ENCODE measurements at places on chromosomes 1 and 21.

DNA sequence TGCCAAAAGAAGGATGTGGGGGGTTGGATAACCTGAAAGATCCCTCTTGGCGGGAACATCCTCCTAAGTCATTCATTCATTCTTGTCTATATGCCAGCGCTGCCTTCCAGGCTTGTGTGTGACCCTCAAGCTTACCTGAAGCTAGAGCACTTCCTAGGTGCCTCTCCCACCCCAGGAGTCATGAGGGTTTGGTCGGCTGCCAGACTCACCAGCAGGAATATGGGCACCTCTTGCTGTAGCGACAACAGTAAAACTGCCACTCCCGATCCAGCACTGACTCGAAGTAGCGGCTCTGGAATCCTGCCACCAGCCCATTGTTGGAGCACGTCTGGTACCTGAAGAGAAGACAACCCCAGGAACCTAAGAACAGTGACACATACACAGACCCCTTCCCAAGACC lies 15.0 kb downstream of the DPT start:
- no peak for DNase-seq

GRCh38 chr1:173171152-173171551 lies 36.0 kb downstream of the TNFSF4 start:
- no peak for DNase-seq

DNA sequence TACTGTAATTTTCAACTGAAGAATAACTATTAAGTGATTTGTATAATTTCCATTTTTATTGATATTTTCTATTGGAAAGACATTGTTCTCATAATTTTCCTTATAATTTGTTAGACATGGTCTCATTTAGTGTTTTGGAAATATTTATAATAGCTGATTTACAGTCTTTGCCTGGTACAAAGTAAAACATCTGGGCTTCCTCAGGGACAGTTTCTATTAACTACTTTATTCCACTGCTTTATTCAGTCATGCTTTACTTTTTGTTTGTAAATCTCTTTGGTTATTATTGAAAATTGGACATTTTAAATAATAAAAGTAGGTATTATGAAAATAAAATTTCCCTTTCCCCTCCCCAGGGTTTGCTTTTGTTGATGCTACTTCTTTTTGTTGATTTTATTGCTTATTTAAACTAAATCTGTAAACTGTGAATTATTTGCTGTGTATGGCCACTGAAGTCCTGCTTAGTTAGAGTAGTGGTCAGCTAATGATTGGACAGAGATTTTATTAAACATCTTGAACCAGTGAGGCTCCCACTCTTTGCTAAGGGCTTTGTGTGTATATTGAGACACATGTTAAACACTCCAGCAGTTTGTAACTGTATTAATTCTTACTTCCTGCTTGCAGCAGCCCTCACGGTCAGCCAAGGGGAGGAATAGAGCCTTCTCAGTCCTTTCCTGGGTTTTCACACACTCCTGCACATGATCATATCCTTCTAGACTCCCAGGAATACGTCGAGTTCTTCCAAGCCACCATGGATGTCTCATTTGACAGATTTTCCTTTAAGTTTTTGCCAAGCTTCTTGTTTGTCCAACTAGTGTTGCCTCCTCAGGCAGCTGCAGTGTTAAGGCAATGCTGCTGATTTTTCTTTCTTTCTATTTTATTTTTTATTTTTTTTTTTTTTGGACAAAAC lies 994.6 kb upstream of the PRMT6 start:
- DNase-seq: no peak

GRCh38 chr1:158445376-158445775 lies 16.3 kb upstream of the OR10K1 start:
- DNase-seq: no peak

GRCh38 chr21:42147386-42148020 lies 71.4 kb upstream of the ABCG1 start:
- DNase-seq: no peak

DNA sequence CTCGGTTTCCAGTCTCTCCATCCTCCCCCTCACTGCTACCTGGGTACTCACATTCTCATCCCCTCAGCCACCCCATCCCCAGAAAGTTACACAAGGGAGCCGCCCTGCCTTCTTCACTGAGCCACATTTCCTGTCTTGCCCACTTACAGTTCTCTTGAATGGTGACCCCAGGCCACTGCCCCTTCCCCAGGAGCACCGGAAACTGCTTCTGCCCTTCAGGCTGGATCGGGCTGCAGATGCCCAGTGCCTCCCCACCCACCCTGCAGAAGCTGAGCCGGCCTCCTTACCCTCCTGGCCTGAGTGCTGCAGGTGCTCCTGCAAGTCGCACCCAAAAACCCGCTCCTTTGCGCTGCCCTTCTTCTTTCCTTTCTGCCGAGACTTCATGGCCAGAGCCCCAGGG lies 450 bp downstream of the ARHGAP30 start:
- no peak for DNase-seq

DNA sequence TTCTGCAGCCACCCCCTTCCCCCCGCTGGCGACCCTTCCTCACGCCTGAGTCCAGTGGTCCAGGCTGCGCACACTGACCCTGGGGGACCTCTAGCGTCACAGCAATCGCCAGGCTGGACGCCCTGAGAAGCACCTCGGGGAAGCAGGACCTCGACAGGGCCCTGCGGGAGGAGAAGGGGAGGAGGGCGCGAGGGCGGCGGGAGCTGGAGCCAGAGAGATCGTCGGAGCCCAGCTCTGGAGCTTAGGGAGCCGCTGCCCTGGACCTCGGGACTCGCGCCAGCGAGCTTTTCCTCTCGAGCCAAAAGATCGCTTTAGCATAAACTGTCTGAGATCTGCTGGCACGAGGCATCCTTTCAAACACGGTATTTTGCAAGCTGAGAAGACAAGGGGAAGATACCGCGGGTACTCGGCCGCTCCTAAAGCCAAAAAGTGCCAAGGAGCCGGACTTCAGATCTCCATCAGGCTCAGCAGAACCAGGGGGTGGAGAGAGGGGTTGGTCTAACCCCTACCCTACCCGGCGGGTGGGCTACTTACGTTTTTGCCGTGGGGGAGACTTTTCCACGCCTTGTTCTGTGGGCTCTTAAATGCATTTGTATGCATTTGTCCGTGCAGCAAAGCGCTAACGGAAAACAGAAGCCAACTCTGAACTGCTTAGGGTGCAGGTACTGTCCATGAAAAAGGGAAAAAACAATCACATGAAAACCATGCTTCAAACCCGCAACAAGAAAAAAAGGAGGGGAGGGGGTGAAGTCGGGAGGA lies 586 bp downstream of the COL24A1 start:
- DNase-seq: no peak

- no peak for DNase-seq
Observed at GRCh38 chr1:13764588-13765332, 64.8 kb downstream of the PRDM2 start.

- no peak for DNase-seq
Observed at GRCh38 chr1:16156848-16157495, 1.1 kb upstream of the EPHA2 start.

- no peak for DNase-seq
Observed at GRCh38 chr21:40146216-40146837, 279.1 kb downstream of the PCP4 start.

DNA sequence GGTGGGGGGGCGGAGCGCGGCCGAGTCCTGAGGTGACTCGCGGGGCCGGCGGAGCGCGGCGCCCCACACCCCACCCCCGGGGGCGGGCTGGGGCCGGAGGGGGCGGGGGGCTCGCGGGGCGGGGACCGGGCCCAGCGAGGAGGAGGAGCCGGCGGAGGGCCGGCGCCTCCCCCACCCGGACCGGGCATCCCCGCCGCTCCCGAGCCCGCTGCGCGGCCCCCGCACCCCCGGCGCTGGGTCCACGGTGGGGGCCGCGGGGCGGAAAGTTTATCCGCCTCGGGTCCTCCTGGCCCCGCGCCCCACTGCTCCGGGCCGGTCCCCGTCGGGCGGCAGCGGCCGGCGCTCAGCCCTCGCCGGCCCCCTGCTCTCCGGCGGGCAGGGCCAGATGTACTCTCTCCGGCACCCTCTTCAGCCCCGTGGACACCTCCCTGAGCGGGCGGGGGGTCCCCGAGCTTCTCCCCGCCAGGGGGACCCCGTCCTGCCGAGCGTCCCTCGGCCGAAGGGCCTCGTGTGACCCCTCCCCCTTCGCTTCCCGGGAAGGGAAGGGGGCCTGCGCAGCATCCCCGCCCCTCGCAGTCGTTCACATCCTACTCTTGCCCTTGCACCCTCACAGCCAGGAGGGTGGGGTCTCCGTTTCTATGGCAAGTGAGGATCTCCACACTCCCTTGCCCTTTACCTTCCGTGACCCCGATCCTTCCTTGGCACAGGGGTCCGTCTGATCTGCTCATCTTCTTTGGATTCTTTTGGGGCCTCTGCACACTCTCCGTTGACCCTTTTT lies 663 bp downstream of the CAMTA1 start:
- DNase-seq: peak; percentile 57

DNA sequence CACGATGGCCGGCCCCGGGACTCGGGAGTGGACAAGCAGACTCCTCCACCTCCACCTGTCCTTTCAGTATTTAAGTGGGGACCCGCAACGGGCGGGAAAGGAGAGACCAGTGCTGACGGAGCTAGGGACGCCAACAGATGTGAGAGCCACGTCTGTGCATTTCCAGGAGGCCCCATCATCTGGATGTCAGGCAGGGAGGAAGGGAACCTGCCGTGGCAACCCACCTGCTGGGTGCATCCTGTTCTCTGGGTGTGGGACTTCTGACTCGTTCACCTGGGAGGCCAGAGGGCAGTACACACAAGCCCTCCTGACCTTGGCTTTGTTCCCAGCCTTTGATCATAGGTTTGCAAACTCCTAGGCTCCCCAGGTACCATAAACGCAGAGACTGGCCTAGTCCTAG lies 5.6 kb upstream of the PCBP3 start:
- peak; percentile 60 for DNase-seq

DNA sequence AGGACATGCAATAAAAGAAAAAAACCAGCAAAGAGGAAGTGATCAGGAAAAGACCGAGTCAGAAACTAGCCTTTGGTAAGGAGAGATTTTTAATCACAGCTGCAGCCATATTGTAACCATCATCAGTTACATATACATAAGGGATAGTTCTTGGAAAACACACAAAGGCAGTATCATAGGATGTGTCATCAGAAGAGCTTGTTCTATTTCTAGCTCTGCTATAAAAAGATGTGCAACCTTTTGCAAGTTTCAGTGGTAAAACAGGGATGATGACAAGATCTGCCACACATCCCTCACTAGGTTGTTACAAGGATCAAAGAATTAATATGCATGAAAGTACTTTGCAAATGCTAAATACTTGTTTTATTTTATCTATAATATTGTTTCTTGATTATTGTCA lies 342.0 kb downstream of the VAV3 start:
- peak; percentile 15 for DNase-seq

GRCh38 chr21:33685613-33686197 lies 43.4 kb downstream of the ITSN1 start:
- DNase-seq: no peak

DNA sequence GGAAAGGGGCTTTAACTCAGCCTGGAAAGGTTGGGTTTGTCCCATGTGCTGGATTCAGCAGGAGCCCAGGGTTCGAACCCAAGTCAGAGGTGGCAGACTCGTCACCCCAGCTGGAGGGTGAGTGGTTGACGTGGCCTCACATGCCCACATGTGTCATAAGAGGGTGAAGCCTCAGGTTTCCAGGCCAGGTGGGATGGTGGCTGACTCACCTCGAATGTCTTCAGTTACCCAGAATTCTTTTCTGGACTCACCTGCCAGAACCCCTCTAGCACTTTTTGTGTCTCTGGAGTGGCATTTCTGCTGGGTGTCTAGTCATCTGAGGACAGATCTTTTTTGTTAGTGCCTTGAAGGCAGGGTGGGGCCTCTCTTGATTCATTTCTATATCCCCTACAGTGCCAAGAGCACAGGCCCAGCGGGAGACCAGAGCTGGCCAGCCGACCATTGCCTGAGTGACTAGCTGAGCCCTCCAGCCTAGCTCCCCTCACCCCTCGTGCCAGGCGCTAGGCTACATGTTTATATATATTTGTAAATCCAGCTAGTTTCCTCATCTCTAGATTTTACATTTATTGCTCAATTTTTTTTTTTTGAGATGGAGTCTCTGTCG lies 28.1 kb downstream of the IL6R start:
- DNase-seq: no peak

DNA sequence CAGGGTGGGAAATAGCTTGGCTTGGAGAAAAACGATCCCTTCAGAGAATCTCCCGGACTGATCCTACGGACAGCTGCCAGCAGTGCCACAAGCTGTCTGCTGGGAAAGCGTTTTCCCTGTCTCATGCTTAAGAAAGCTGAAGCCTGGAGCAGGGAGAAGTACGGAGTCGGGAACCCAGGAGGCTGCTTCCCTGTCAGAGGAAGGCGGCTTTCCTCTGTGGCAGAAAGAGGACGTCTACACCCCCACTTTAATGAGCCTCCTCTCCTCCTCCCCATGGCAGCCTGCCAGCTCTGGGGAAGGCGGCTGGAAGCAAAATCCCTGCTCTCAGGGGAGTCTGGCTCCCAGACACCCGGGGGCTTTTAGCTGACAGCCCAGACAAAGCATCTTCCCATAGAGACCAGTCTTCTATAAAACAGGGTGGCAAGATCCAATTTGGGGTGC lies 7.3 kb downstream of the KIF21B start:
- no peak for DNase-seq

DNA sequence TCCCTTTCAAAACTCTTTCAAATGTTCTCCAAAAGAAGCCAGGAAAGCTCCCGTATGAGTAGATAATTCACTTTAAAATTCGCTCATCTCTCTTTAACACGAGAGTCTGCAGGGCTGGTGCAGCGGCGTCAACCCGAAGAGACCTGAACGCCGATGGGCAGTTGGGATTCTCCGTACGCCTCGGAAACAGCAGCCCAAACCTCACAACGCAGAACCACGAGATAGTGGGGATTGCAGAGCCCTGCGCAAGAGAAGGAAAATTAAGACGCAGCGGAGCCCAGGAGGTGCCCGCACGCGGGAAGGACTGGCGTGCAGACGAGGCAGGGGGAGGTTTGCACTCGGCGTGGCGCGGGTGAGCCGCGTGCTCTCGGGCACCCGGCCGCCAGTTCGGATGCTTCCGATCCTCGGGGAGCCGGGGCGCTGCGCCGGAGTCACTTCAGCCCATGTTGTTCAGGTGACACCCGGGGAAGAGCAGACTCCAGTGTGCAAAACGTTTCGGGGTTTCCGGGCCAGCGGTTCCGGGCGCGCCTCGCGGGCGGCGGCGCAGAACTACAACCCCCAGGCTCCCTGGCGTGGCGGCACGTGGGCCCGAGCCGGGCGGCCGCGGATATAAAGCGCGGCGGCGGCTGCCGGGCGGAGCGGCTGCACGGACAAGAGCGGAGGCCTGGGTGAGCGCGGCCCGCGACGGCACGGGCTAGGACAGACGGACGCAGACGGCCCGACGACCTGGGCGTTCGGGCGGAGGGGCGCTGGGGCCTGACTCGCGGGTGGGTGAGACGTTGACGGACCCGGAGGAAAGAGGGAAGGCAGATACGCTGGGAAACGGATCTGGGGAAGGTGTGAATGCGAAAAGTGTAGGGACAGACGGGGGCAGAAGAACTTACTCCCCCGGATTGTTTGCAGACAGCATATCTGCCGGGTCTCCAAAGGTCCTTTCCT lies at the start of gene NPL:
TSS of gene NPL (plus strand) at position 636 of the 939 bp plus-strand sequence. CDS start 4,599 bp downstream, outside the sequence.
- DNase-seq: peak; percentile 94

Measured in RPMI8226 (cell line).